DND-41 (cell line): ENCODE measurements at places on chromosomes 11 and 22.

DNA sequence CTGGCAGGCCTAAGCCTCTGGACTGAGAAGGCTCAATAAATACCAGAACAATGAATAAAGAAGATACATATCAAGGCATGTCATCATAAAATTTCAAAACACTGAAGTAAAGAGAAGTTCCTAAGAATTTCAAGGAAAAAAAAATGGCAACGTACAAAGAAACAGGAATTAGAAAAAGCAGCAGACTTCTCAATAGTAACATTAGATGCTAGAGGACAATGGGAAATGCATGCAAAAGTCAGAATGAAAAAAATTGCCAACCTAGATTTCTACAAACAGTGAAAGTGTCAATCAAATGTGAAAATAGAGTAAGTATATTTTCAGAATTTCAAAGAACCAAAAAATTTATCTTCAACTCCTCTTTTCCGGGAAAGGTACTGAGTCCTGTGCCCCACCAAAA is 125.0 kb downstream of the KCNC1 start:
- no peak for DNase-seq

DNA sequence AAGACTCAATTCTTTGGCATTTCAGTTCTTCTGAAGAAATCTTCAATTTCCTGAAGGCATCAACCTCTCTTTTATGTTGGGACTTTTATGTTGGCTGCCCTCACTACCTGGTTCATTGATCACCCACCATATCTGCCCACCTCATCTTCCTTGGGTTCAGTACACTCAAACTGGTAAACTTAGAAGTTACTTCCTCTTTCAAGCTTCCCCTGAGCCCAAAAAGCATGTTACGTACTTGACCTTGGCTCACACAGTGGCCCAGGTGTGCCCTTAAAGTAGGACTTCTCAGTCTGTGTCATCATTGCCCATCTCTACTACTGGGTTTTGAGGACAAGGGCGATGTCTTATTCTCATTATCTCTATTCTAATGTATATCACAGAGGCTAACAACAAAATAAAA is 86.1 kb downstream of the GRIA4 start:
- DNase-seq, result no peak

- no peak for DNase-seq
Observed at GRCh38 chr22:38564669-38565068, 5.3 kb downstream of the DMC1 start.

DNA sequence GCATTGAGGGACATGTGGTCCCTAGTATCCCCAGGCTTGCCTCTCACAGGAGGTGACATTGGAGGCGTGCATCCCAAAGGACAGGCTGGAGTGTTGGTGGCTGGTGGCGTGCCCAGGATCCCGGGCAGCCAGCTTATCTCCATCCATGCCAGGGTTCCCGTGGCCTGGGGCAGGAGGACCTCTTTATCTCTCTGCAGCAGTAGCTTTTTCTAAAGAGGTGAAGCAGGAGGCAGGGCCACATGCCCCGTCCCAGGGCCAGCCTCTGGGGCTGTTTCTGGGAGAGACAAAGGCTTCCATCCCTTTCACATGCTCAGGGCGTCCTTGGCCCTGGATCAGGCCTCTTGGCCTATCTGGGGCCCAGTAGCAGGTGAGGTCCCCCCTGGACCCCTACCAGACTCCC is 19.7 kb downstream of the PARVG start:
- no peak for DNase-seq

- DNase-seq, result no peak
Observed at GRCh38 chr22:22390989-22391388, 117.6 kb downstream of the ZNF280B start.

GRCh38 chr11:46889689-46890475 is 28.5 kb downstream of the LRP4 start:
- peak; percentile 75 for DNase-seq

GRCh38 chr11:46969379-46969778 is 32.8 kb downstream of the CSTPP1 start:
- DNase-seq, result no peak

GRCh38 chr11:117839936-117840813 is 15.6 kb upstream of the FXYD2 start:
- DNase-seq, result peak; percentile 10

GRCh38 chr22:32737811-32738497 is 63.6 kb upstream of the TIMP3 start:
- DNase-seq, result no peak

DNA sequence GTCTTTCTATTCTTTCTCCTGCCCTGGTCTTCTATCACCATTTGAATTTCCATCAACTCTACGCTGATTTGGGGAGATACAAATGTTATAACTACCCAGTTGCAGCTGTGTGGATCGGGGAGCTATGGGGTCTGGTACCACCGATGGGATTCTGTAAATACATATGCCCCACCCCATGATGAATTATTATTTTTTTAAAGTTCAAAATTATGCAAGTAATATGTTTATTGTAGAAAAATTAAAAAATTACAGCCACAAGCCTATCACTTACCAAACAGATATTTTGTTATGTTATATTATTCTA is 52.4 kb upstream of the CLMP start:
- DNase-seq, result no peak

- no peak for DNase-seq
Observed at GRCh38 chr11:105081412-105082150, 36.4 kb upstream of the CARD16 start.

- no peak for DNase-seq
Observed at GRCh38 chr11:111372538-111372937, 6.5 kb downstream of the POU2AF1 start.

- no peak for DNase-seq
Observed at GRCh38 chr11:1038921-1039320, 2.4 kb upstream of the MUC6 start.

DNA sequence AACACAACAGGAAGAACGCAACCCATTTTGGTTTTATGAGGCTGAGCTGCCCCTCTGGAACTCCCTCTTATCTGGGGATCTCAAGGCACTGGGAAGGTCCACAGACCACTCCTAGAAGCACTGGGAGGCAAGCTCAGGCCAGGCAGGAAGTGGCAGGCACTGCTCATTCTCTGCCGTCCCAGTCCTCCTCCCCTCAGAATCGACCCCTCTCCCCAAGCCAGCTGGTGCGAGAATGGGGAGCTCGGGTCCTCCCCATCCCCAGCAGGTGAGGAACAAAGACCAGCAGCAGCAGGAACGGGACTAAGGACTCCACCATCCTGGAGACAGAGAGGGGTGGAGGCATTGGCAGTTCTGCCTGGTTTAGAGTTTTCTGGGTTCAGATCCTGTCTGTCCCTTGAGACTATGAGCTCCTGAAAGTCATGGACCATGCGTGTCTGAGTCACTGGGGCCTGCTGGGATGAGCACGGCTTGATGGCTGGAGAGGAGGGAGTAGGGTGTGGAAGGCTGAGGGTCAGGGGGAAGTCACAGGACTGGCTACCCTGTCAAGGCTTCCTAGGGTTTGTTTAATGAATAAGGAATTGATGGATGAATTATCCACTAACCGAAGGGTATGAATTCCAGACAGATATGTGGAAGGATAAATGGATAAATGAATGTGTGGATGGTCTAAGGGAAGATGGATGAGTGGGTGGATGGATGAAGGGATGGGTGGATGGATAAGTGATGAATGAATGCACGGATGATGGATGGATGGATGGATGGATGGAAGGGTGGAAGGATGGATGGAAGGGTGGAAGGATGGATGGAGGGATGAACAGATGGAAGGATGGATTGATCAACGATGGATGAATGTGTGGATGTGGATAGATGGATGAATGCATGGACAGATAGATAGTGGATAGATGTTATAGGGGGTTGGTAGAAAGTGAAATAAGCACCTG is 6.4 kb downstream of the MYEOV start:
- no peak for DNase-seq

DNA sequence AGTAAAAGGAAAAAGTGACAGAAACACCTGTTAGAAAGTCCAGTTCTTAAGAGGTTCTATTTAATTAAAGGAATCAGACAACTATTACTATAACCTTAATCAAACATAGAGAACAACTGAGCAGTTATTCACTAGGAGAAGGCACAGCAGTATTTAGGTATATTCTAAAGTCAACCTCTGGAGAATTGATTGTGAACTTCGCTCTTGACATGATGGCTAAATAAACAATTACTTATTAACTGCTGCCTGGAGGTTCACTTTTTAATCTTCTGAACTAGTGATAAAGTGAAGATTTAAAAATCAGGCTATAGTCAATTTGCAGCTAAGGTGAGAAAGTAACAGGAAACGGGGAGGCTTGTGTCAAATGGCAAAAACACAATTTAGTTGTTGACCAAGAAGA is 557.3 kb downstream of the FAM181B start:
- no peak for DNase-seq

- no peak for DNase-seq
Observed at GRCh38 chr11:25860677-25861450, 471.1 kb upstream of the ANO3 start.

GRCh38 chr22:45998638-45999378 is 21.8 kb upstream of the WNT7B start:
- DNase-seq, result no peak

DNA sequence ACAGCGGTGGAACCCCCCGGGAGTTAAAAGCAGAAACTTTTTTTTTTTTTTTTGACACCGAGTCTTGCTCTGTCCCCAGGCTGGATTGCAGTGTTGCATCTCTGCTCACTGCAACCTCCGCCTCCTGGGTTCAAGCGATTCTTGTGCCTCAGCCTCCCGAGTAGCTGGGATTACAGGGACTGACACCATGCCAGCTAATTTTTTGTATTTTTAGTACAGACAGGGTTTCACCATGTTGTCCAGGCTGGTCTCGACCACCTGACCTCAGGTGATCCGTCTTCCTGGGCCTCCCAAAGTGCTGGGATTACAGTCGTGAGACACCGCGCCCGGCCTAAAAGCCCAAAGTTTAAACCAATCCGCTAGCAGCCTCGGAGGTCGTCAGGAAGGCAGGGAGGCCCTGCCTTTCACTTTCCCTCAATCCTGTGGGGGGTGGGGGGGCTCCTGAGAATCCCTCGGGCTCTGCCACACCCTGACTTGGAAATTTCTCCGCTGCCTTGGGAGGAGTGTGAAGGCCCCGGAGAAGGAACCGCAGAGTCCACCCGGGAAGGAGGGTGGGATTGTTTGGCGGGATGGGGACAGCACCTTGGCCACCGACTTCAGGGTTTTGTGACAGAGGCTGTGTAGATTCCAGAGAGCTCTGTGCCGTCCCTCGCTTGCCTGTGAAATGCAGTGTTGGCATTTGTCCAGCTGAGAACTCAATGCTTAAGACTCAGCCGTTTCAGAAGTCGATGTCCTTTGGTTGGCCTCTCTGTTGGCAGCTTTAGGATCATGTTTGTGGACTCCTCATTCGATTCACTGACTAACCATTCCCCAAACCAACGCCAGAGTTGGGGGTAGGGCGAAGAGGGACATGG is 1.0 kb downstream of the ARHGAP8 start:
- DNase-seq, result no peak

GRCh38 chr11:107218123-107219013 is 200.1 kb upstream of the GUCY1A2 start:
- no peak for DNase-seq

DNA sequence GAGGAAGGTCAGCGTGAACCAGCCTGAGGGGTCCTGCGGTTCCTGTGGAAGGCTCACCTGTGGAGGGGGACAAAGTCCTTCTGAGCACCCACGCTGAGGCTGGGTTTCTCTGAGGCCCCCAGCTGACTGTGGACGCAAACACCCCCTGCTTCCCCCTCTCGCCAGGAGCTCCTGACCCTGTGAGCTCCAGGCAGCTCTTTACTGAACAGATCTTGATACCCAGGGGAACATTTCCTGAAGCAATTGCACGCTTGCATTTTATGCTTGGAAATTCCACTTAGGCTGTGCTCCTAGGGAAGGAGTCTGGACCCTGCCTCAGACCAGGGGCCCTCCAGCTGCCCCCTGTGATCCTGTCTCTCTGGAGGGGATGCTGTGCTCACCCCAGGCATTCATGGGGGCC is 454.2 kb upstream of the B3GAT1 start:
- no peak for DNase-seq

GRCh38 chr11:31655483-31655882 is 145.9 kb downstream of the ELP4 start:
- no peak for DNase-seq

- no peak for DNase-seq
Observed at GRCh38 chr22:31044262-31044861, 36.8 kb upstream of the SMTN start.

DNA sequence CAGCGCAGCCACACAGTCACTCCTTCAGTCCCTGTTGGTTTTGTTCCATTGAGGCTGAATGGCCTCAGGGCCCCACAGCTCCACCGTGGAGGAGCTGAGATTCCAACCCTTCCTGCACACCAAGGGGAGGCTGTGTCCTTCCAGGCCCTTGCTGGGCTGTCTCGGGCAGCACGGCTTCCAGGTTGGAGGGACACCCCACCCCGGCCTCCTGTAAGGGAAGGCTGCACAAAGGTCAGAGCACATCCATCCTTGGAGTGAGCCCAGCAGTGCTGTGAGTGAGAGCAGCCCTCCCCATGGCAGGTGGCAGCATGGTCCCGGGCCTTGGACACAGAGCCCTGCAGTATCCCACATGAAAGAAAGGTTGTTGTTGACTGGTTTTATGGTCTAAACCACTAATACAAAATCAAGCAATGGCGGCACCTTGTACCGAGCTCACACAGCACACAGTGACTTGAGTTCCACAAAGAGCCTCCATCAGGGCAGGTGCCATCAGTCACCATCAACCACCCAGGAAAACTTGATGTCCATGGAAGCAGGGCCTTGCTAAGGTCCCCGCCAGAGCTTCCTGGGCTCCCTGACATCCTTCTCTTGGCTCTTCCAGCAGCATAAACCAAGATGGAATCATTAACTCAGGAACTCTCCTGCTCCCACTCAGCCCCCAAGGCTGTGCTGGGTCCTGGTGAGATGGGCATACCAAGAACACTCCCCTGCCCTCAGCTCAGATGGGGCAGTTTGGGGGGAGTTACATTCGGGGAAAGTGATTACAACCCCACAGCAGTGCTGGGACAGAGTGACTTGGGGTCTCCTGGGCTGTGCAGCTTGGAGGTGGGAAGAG is 1500.4 kb downstream of the TBC1D22A start:
- DNase-seq, result no peak

DNA sequence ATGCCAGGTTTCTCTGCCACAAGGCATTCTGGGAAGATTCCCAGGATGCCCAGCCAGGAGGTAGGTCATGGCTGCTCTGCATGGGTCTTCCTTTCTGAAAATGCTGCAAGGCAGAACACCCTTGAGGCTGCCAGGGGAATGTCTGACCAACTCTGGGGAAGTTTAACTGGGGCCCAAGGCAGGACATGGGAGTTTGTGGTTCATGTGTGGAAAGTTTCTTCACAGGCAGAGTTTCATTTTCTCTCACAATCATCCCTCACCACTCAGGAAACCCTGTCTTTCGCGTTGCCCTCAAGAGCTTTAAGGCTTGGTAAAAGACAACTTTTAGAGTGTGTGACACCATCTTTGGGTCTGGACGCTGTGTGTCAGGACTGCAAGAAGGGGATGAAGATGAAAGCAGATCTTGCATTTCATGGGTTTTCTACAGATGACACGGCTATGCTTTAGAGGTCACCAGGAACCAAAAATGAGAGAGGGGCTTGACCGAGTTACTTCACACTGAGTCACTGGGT is 133.5 kb downstream of the CD44 start:
- DNase-seq, result no peak
